ENCODE measurements at places on chromosomes 13 and 19.

- no peak for ATAC-seq
These were observed 19.9 kb downstream of the GAS6 start for GRCh38 chr13:113843864-113844556.

- ATAC-seq: no peak
These were observed 25.2 kb downstream of the IGFL1 start for GRCh38 chr19:46254776-46255175.

DNA sequence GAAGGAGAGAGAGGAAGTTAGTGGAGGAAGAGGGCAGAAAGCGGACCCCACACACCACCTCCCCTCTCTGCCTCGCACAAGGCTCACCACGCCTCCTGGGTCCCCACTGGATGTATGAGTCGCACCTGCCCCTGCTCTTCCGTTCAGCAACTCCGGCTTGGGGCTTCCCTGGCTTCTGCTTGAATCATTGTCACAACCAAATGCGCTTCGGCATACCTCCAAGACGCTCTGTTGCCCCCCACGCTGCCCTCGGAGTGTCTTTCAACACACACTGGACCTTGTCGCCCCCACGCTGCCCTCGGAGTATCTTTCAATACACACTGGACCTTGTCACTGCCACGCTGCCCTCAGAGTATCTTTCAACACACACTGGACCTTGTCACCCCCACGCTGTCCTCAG is 247.2 kb downstream of the TEX29 start:
- ATAC-seq: no peak

- ATAC-seq: no peak
These were observed 1.2 kb downstream of the MAP1S start for GRCh38 chr19:17720440-17720839.

- peak; percentile 53 for ATAC-seq
These were observed 4.9 kb upstream of the PALM start for GRCh38 chr19:703651-704446.

- no peak for ATAC-seq
These were observed 43.2 kb upstream of the RANBP3 start for GRCh38 chr19:6020972-6021805.

DNA sequence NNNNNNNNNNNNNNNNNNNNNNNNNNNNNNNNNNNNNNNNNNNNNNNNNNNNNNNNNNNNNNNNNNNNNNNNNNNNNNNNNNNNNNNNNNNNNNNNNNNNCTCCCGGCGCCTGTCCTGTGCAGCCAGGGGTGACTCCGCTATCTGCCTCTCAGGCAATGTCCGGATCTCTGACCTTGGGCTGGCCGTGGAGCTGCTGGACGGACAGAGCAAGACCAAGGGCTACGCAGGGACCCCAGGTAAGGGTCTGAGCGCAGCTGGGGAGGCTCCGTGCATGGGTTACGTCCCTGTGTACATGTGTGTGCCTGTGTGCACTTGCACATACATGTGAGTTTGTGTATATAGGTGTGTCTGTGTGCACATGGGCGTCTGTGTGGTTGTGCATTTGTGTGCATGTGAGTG is 36.1 kb upstream of the TMEM255B start:
- ATAC-seq: no peak

GRCh38 chr19:30167206-30167868 is 204.8 kb upstream of the ZNF536 start:
- no peak for ATAC-seq

DNA sequence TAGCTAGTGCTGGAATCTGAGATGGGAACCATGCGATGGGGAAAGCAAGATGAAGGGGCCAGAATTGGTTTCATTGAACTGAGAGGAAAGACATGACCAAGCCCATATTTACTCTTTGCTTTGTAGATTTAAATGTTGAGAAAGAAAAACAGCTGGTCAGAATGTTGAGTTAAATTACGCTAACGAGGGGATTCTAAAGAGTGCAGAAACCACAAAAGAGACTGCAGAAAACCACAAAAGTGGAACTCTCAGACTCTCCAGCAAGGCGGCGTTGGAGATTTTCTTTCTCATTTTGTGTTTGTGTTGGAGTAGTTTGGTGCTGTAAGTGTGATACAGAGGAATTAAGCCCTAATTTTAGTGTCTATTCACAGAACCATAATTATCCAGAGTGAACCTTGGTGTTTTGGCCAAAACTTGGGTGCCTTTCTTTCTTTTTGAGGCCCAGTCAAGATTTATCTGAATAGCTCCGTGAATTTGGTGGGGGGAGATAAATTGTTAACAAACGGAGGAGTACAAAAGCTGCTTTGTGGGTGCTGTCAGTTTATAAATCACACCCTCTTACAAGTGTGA is 26.3 kb downstream of the SAE1 start:
- no peak for ATAC-seq

- peak; percentile 84 for ATAC-seq
These were observed 29.8 kb downstream of the CERS1 start for GRCh38 chr19:18865973-18866799.

GRCh38 chr19:39324242-39324842 is 3.7 kb upstream of the LRFN1 start:
- no peak for ATAC-seq

DNA sequence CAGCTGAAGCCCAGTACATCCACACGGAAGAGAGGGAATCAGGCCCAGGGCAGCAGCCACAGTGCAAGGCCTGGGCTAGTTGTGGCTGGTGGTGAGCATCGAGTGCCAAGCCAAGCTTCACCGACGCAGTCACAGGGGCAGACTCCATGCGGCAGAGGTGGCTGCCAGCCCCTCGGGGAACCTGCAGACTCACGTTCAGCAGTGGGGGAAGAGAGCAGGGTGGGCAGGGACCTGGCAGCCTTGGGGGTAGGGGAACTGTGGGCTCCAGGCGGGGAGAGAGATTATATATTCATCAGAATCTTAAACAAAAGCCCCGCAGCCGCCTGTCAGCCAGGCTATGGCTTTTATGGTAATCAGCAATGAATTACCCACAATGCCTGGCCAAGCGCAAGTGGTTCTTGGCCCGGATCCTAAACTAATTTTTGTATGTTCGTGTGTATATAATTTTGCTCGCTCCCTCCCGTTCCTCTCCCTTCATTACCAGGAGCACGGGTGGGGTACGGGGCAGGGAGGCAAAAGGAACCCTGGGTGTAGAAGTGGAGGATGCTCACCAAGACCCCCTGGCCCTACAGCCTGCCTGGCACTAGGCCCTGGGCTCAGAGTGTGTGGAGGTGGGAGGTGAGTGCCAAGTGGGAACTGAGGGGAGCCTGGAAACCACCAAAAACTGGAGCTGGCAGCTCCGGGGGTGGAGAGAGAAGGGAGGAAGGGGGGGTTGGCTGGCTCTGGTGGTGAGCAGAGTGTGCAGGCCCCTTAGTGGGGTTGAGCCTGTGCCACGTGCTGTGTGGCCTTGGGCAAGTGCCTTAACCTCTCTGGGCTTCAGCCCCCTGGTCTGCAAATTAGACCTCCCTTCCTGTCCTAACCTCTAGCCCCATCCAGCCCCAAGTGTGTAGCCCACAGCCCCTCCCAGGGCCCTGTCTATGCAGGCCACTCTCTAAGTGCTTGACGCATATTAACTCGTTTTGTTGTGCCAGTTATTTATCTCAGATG is 31.9 kb downstream of the PTPRS start:
- no peak for ATAC-seq

DNA sequence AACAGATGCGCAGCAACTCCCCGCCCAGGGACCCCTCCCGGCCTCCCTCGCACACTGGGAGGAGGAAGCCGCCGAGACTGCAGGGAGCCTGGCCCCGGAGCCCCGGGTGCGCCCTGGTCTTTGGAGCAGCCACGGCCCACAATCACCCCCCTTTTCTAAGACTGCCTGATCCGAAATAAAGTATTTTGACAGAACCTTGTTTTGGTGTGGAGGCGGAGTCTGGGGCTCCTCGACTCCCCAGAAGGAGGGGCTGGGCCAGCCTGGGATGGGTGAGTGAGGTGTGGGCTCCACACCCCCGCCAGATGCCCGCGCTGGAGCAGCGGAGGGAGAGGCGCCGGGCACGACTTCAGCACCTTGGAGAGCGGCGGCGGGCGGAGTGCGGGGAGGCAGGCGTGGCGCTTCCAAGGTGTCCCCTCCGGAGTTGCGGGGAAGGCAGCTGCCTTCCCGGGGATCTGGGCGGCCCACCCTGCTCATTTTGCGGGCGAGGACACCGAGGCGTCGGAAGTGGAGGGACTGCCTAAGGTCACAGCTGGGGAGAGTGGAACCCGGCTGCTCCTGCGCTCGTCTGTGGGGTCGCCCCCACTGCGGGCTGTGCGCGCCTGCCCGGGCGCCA is 9.4 kb downstream of the SIRT6 start:
- ATAC-seq: peak; percentile 55

DNA sequence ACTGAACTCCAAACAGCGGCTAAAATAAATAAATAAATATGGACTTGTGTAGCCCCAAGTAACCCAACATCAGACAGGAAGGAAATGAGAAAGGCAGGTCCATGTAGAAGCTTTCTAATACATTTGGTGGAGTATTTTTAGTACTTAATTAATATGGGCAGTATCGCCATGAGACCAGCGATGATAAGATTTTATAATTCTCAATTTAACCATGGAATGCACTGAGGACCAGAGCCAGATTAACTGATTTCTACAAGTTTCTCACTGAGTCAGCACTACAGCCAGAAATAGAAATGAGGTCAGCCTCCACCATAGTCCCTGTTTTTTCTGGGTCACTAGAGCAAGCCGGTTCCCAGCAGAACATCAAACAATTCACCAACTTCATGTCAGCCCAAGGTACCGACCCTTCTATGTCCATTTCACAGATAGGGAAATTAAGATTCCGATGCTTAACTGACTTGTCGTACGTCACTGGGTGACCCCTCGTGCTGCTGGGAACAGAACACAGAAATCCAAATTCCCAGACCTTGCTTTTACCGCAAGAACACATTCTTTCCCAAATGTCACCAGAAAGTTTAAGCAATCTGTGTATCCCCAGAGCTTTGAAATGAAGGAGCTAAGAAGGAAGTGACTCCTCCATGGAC is 90.4 kb downstream of the COL4A1 start:
- no peak for ATAC-seq

- ATAC-seq: no peak
These were observed 140.4 kb downstream of the TEX29 start for GRCh38 chr13:111460548-111461444.

DNA sequence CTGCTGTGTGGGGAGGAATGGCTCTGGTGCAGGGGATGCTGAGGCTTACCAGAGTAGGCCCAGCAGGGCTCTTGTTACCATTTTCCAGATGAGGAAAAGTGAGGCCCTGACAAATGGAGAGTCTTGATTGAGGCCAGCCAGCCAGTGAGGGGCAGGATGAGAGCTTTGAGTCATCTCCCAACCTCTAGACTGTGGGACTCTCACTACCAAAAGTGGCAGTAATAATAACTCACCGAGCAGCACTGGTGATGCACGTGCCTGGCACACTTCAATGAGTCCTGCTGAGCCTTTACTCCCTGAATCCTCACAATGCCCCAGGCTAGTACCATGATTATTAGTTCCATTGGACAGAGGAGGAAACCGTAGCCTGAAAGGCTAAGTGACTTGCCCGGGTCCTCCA is 7.8 kb downstream of the CIC start:
- ATAC-seq: peak; percentile 49
